ENCODE measurements at places on chromosomes 4 and X.
A peak's percentile ranks its signal among the peaks of the same experiment; 100 is the strongest.

DNA sequence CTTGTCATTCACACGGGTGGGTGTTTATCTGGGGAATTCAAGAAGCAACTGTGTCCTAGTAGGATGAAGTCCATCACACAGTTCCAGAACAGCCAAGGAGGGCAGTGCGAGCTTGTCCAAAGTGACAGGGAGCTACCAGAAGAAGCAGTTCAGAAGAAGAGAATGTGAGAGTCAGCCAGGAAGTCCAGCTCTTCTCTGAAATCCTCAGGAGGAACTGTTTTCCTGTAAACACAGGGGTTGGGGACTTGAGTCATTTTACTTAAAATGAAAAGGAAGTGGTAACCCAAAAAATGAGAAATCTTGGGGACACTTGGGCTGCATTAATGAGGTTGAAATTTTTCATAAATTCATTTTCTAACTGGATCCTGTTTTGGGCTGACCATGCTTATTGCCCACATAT lies 8.2 kb upstream of the TLR10 start:
- no peak for DNase-seq

GRCh38 chr4:1632109-1633104 lies 51.7 kb downstream of the FAM53A start:
- no peak for DNase-seq

DNA sequence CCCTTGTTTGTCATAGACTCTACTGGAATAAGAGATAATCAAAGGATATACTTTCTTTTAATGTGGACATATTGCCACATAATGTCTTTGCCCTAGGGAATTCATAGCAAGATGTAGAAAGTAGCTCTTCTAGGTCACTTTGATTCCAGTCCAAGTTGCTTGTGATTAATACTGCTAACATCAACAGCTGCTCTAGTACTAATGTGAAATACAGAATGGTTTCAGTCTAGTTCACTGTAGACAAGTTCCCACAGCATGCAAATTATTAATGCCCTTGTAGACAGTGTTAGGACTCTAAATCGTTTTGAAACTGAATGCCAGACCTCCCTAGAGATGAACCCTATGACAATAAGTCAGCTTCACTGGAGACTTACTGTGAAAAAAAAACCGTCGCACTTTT lies 494.6 kb upstream of the ATOH1 start:
- no peak for DNase-seq

GRCh38 chr4:142110136-142110535 lies 473.8 kb downstream of the IL15 start:
- no peak for DNase-seq

DNA sequence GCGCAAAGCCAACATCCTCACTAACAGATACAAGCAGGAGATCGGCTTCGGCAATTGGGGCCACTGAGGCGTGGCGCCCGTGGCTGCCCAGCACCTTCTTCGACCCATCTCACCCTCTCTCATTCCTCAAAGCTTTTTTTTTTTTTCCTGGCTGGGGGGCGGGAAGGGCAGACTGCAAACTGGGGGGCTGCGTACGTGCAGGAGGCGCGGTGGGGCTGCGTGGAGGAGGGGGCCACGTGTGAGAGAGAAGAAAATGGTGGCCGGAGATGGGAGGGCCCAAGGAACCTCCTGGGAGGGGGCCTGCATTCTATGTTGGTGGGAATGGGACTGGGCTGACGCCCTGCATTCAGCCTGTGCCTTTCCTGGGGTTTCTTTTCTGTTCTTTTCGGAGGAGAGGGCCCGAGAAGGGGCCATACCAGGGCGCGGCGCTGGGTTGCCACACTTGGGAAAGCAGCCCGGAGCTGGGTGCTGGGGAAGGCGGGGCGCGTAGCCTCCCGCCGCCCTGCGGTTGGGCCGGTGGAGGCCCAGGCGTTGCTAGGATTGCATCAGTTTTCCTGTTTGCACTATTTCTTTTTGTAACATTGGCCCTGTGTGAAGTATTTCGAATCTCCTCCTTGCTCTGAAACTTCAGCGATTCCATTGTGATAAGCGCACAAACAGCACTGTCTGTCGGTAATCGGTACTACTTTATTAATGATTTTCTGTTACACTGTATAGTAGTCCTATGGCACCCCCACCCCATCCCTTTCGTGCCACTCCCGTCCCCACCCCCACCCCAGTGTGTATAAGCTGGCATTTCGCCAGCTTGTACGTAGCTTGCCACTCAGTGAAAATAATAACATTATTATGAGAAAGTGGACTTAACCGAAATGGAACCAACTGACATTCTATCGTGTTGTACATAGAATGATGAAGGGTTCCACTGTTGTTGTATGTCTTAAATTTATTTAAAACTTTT lies 4.5 kb downstream of the MID1IP1 start:
- peak; percentile 61 for DNase-seq

DNA sequence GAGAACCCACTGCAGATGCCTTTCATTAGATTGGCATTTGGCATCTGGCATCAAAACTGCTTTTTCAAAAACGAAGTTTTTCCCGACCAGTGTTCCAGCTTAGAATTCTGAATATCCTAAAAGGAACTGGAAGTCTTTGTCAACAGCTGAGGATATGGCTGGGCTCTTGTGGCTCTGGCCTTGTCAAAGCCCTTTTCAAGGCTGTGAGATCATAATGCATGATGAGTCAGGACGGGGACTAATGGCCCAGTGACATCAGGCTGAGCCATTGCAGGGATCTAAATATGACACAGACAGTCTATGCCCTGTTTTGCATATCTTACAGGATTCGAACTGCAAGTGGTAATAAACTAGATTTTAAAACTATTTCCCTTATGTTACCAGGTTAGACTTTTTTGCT lies 306.4 kb downstream of the PTTG2 start:
- DNase-seq = peak; percentile 88

GRCh38 chrX:642436-643240 lies 12.0 kb downstream of the SHOX start:
- DNase-seq = no peak

DNA sequence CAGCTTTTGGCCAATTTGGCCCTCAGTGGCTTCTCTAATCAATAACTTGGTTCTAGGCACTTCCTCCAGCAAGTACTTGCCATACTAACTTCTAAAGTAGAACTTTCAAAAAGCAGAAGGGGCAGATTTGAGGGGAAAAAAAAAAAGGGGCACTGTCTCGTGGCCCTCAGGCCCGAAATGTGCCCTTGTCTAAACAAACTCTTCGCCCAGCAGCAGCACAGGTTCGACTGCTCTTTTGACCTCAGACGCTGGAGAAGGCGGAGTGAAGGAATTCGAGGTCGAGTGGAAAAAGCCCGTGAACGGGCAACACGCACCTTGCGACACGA lies 775 bp downstream of the GRPEL1 start:
- DNase-seq = no peak

DNA sequence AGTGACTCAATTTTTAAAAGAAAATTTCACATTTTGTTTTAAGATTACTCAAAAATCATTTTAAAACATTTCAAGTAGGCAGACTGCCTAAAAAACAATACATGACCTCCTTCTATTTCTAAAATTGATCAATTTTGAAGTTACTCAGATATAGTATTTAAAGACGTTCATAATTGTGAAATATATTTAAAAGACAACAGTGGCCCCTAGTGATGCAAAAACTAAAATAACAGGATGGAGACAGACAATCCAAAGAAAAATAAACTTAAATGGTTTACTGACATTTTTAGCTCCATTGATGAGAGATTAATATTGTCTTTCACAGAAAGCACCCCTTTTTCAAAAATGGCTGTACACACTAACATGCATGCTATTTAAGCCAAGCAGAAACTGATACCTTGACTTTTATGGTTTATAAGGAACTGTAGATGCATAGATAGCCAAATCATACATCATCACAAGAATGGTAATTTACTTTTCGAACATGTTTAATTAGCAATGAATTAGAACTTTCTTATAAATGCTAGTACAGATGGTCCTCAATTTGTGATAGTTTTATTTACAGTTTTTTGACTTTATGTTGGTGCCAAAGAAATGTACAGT lies 69.8 kb upstream of the FAT4 start:
- peak; percentile 45 for DNase-seq

DNA sequence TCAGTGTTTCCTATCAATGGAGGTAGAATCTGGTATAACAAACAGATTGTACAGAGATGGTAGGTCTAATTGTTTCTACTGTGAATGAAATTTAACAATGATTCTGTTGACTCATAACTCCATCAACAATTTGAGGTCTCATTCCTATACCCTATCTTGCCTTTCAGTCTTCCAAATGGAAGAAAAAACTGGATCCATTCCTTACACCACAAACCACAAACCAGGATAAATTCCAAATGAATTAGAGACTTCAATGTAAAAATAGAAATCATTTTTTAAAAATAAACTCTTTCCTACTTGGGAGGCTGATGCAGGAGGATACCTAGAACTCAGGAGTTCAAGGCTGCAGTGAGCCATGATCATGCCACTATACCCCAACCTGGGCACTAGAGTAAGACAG lies 114.4 kb upstream of the WDR44 start:
- no peak for DNase-seq

DNA sequence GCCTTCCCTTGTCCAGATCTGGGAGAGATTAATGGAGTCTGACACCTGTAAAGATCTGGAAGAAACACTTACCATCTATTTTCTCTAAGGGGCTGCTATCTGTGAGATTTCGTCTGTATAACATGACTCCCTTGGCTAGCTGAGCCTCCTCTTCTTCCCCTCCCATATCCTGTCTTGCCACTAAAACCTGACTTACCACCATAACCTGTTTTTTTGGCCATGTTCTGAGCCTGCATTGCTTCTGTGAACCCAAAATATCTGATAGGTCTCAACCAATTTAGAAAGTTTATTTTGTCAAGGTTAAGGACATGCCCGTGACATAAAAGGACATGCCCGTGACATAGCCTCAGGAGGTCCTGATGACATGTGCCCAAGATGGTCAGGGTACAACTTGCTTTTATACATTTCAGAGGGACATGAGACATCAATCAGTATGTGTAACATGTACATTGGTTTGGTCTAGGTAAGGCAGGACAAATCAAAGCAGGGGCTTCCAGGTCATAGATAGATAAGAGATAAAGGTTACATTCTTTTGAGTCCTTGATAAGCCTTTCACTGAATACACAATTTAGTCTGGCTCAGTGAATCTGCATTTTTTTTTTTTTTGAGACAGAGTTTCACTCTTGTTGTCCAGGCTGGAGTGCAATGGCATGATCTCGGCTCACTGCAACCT lies 11.4 kb downstream of the MGST2 start:
- no peak for DNase-seq

DNA sequence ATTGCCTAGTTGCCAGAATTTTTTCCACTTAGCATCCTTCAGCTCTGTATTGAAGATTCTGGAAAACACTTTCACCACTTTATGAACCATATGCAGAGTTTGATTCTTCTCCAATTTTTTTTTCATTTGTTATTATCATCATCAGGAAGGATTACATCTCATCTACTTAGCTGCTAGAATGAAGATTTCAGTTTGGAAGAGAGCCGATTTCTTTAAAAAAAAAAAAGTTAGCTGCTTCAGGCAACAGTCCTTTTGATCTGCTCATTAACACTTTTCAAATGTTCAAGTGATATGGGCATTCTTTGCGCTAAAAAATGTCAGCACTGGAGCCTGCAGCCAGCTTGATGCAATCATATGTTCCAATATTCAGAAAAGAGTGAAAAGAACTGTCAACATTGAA lies 76.2 kb downstream of the ANTXR2 start:
- no peak for DNase-seq

DNA sequence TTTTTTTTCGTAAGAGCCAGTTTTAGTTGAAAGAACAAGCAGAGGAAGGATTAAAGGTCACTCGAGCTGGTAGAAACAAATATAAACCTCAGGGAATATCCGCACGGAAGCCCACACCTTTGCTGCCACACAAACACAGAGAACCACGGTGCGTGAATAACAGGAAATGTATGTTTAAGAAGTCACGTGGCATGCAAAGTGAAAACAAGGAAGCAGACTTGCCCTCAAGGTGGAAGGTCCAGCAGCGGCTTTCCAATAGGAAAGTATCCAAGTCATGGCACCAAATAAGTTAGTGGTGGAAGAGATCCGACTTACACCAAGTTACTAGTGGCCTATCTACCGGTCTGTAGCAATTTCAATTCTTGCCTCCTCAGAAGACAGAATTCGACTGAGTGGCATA lies 215.5 kb downstream of the HHIP start:
- no peak for DNase-seq
